T-helper 2 cell (primary cell): ENCODE measurements at places on chromosomes 11 and 22.

DNA sequence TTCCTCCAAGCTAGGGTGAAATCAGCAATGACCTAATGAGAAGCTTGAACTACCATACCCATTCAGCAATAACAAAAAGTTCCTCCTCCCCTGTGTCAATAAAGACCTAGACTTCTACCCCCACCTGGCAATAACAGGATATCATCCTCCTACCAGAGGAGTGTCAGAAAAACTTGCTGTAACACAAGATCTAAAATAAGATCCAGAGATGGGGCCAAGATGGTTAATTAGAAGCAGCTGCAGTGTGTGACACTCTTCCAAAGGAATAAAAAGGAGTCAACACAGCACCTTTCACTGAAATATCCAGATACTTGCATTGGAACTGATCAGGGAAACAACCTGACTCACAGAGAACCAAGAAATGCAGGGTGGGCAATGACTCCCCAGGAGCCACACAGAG lies 84.4 kb upstream of the ARHGAP42 start:
- no peak for DNase-seq

DNA sequence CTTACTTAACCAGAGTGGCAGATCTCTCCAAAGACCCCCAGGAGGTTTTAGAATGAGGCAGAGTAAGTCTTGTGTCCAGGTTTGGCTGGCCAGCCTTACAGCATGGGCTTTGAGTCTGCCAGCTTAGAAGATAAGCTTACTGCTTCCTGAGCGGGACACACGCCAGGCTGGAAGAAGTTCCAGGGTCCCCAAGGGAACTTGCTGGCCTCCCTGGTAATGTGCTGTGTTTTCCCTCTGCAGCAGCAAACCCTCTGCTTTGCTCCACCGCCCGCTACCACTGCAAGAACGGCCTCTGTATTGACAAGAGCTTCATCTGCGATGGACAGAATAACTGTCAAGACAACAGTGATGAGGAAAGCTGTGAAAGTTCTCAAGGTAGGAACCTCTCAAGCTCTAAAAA lies 154.2 kb downstream of the LDLRAD3 start:
- no peak for DNase-seq

- no peak for DNase-seq
Observed at GRCh38 chr11:33682446-33682845, 18.2 kb downstream of the C11orf91 start.

GRCh38 chr11:19199771-19200170 lies 2.0 kb downstream of the CSRP3 start:
- no peak for DNase-seq

- no peak for DNase-seq
Observed at GRCh38 chr22:47842119-47842518, 1079.7 kb downstream of the TBC1D22A start.

DNA sequence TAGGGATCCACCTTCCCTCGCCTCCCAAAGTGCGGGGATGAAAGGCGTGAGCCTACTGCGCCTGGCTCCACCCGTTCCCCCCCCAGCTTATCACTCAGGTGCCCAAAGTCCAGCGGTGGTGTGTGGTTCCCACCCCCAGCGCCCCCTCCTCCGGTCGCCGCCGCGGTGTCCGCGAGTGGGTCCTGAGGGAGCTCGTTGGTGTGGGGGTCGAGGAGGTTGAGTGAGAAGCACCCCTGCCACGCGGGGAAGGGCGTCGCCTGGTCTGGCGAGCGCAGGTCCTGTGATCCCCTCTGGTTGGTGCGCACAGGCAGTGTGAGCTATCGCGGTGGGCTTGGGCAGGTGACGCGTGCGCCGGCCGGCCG lies 3900.6 kb upstream of the OR11H1 start:
- DNase-seq, result no peak

GRCh38 chr22:26333088-26333800 lies 95.8 kb upstream of the ASPHD2 start:
- DNase-seq, result no peak

- DNase-seq, result no peak
Observed at GRCh38 chr22:17938484-17938924, 85.9 kb downstream of the MICAL3 start.

DNA sequence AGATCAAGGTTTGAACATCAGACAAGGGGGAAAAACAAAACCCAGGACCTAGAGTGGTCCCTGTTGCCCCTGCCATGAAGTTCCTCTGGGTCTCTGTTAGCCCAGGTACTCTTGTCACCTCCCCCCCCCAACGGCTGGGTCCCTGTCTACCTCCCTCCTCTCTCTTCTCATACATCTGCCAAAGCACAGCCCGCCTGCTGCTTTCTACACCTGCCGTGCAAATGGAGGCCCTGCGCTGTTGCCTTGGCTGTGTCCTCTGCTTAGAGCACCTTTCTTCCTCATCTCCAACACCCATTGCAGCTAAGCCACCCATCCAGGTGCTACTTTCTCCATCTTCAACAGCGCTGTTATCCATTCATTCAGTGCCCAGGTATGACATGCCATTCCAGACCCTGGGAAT lies 99.2 kb downstream of the TP53I11 start:
- no peak for DNase-seq

DNA sequence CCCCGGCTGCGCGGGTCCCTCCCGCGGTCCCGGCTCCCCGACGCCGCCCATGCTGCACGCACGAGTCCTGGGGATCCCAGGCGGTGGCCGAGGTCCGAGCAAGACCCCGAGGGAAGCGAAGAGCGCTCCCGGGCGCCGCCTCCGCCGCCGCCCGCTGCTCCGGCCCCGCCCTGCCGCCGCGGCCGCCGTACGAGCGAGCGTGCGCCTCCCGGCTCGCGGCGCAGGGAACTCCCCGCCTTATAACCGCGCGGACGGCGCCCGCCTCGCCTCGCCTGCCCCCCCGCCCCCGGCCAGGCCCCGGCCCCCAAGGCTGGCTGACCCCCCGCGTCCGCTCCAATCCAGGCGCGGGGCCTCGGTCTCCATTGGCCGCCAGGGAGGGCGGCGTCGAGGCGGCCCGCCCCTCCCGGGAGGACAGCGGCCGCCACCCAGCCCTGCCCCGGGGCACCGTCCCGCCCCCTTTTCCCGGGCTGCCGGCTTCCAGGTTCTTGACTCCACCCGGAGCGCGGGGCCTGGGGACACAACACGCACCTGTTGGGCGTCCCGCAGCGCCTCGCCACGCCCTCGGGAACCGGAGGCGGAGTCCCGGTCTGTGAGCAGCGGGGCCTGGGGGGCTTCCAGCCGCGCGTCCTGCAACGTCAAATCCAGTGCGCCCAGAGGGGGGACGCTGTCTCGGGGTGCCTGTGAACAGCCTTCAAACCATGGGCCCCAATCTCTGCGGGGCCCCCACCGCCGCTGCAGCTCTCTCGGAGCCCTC lies at the start of gene FADS3:
FADS3 (minus strand) TSS at position 215 of the 754 bp plus-strand sequence; CDS start at position 51, 164 bp downstream.
- peak; percentile 46 for DNase-seq

DNA sequence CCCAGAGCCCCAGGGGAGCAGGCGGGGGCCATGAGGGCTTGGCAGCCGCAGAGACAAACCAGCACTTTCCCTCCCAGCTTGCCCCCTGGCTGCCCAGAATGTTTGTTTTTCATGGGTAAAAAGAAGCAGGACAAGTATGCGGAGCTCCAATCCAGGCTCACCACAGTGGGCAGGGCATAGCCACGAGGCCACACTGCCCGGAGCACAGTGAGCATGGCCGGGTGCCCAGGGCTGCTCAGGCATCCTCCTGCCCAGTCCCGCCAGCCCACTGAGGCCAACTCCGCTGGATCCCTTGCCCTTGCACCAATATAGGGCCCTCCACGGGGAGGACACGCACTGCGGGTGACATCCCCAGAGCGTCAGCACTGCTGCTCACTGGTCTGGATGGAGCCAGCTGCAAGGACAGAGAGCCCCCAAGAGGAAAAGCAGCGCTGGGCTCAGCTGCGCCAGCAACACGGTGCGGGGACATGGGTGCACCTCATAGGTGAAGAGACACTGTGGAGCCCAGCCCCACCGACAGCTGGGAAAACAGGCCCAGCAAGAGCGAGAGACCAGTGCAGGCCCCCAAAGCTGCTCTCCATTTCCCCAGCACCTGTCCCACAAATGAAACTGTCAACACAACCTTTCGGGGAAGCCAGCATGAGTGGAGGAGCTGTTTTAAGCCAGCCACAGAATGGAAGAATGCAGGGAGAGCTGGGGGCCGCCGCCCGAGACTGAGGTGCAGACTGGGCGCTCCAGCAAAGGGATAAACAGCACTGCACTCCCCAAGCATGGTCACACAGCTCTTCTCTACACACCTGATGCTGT lies 24.8 kb downstream of the ARVCF start:
- no peak for DNase-seq

DNA sequence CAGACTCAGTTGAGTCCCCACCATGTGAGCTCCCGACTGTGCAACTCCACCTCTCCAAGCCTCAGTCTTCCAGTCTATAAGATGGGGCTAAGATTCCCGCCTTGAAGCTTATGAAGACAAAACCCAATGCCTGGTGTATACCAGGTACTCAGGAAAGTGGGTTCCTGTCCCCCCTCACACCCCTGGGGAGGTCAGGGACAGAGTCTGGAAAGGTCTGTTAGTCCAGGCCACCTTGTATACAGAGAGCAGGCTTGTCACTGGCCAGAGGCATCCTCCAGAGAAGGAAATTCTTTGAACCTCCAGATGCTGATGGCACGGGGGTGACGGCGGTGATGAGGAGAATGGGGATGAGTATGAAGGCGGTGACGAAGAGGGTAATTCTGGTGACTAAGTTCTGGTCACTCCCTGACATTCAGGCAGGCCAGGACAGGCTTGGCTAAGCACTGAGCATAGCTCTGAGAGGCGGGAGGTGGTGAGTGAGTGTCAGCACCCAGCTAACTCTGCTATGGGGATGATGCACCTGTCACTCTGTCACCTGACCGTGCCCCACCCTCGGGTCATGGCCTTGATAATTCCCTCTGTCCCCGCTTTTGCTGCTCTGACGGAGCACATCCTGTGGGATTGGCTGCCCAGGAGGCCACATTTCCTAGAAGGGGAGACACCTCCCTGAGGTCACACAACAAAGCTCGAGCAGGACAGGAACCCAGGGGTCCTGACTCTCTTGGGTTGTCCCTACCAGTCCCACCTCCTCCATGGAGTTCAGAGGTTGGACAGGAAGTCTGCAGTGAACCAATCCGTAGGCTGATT lies 30.9 kb upstream of the CSNK1E start:
- DNase-seq, result no peak

GRCh38 chr11:1271927-1272326 lies 37.5 kb downstream of the TOLLIP start:
- DNase-seq, result no peak
